OCI-M1 (cell line): ENCODE measurements at places on chromosomes 4 and X.

DNA sequence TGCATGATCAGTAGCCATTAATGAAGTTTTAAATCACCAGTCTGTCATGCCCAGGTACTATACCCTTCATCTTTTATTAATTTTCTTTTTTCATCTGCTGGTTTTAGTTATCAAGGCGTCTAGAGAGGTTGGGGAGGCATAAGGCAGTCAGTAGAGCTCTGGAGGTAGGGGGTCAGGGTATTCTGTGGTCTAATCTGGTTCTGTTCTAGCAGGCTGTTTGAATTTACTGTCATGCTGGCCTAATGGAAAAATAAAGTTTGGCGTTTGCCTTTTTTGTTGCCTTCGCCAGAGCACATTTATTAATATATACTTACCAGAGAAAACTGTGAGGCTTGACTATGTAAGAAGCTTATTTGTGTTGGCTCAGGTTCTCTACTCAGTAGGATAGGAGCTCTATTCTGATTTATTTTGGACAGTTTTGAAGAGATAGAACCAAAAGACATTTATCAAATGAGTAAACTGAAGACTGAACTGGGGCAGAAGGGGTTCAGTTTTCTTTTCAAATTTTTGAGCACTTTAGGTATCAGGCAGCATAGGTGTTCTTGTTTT lies 46.9 kb downstream of the TMEM131L start:
- DNase-seq: no peak

GRCh38 chr4:70518716-70519115 lies 347 bp downstream of the AMTN start:
- no peak for DNase-seq

DNA sequence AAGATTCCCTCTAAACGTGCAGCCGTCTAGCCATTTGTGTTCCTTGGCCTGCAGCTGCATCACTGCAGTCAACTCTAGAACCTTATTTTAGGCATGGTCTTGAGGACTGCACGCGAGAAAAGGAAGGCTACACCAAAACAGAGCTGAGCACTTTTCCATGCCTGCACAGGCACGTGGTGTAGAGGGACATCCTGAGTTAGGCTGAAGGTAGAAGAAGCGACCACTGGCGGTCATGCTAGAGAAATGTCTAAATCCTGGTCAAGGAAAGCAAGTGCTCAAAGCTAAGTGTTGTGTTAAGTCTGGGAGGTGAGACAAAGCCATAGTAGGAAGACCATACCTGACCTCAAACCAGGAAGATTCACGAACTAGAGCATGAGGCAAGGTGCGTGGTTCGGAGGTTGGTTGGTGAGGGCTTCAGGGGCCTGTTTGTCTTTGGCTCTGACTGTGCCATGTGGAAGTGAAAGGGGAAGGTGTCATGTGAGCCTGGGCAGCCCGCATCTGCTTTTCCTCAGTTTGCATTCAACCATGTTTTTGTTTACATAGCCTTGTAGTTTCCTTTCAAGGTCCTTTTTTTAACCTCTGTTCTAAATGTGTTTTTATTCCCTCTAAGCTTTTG lies 203.8 kb downstream of the AASDH start:
- DNase-seq: no peak

GRCh38 chr4:86302830-86303229 lies 57.0 kb downstream of the MAPK10 start:
- no peak for DNase-seq

GRCh38 chrX:39642071-39642470 lies 455.7 kb downstream of the BCOR start:
- DNase-seq: peak; percentile 60

DNA sequence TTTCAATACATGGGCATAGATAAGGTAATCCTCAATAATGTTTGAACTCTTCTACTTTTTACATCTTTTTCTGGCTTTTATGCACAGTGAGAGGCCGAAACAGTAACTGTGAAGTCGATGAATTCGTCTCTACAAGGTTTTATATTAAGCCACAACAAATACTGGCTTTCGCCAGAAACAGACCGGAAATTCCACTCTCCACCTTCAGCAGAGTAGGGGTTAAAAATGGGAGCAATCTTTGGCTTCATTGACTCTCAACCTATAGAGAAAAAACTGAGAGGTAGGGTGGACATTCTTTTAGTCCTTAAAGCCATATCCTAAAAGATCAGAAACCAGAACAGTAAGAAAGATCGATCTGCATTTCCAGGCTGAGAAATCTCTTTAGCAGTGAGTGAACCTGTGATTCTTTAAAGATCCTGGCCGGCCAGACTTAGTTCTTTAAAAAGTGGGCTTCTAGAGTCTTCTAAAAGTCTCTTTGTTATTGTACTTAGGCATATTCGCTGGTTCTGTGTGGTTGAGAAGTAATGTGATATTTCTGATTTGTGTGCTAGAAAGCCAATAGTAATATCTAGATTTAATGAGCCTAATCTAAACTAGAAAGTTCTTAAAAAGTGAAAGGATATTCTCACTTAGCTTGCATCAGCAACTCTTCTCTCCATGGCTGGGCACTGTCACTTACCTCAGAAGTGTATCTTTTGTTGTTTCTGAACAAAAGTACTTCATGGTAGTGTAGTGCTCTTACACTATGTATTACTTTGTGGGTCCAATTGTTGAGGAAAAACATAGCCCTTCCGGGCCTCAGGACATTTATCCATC lies 2.0 kb downstream of the HSPA4L start:
- DNase-seq: peak; percentile 55
